DMS53 (cell line): ENCODE measurements at places on chromosomes 12 and 14.

- DNase-seq: no peak
Observed at GRCh38 chr14:105577314-105577861, 51.0 kb downstream of the TMEM121 start.

DNA sequence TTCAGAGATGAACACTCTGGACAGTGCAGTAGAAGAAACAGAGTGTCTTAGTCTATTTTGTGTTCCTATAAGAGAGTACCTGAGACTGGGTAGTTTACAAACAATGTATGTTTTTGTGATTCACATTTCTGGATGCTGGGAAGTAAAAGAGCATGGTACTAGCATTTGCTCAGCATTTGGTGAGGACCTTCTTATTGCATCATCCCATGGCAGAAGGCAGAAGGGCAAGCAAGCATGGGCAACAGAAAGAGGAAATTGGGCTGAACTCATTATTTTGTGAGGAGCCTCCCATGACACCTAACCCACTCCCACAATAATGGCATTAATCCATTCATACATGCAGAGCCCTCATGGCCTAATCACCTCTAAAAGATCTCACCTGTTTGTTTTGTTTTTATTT, 8.0 kb downstream of the ANKS1B start:
- DNase-seq: no peak

DNA sequence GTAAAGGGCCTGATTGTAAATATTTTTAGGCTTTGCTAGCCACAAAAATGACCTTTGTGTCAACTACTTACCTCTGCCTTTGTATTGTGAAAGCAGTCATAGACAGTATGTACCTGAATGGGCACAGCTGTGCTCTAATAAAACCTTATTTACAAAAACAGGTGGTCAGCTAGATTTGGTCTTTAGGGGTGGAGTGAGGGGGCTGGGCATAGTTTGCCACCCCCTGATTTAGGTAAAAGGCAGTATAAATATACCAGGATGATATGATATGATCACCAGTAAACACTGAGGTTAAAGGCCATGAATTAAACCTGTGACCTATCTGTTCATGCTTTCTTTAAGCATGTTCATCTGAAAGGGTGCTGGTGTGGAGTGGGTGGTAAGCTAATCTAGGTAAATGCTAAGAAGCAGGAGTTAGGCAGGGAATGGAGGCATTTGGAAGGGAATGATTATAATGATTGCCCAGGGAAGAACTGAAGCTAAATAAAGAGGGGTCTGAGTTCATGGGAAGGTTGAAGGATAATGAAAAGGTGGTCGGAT, 77.1 kb upstream of the BCAT1 start:
- DNase-seq: no peak

DNA sequence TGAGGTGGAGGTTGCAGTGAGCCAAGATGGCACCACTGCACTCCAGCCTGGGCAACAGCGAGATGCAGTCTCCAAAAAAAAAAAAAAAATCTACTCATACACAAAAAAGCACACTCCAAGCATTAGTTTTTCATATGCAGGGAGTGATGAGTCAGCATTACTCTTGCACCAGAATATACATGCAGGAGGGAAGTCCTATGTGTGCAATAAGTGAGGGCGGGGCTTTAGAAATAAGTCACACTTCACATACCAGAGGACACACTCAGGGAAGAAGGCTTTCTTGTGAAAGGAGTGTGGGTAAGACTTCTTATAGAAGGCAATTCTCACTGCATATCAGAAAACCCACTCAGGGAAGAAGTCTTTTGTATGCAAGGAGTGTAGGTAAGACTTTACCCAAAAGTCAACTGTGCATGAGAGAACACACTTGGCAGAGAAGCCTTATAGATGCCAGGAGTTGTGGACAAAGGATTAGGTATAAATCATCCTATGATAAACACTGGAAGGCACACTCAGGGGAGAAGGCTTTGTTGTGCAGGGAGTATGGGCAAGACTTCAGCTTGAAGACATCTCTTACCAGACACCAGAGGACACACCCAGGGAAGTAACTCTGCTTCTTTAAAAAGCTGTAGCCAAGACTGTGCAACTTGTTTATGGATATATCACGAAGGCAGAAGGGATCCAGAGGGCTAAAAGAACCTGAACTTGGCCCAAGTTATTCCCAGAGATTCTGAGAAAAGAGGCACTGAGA, 50.5 kb downstream of the ATF7 start:
- no peak for DNase-seq

GRCh38 chr12:6765634-6766581, at the start of gene PTMS:
TSS of gene PTMS (plus strand) at chr12:6766363. CDS start at chr12:6766706, 343 bp downstream.
- peak; percentile 80 for DNase-seq

- DNase-seq: peak; percentile 55
Observed at GRCh38 chr14:75711796-75712211, 50.8 kb downstream of the TTLL5 start.

GRCh38 chr14:70924521-70924920, 17.3 kb downstream of the PCNX1 start:
- DNase-seq: no peak

- no peak for DNase-seq
Observed at GRCh38 chr12:70762000-70762399, 124.8 kb upstream of the PTPRB start.

DNA sequence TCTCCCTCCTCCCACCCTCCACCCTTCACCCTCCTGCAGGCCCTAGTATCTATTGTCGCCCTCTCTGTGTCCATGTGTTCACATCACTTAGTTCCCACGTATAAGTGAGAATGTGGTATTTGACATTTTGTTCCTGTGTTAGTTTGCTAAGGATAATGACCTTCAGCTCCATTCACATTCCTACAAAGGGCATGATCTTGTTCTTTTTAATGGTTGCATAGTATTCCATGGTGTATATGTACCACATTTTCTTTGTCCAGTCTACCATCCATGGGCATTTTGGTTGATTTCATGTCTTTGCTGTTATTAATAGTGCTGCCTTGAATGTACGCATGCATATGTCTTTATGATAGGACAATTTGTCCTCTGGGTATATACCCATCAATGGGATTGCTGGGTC, 29.6 kb downstream of the C12orf71 start:
- DNase-seq: no peak

- peak; percentile 71 for DNase-seq
Observed at GRCh38 chr14:46581036-46581671, 70.4 kb downstream of the RPL10L start.

GRCh38 chr14:61641914-61642613, 53.2 kb upstream of the HIF1A start:
- peak; percentile 6 for DNase-seq

- DNase-seq: no peak
Observed at GRCh38 chr12:51254536-51254935, 15.7 kb downstream of the SMAGP start.

- DNase-seq: no peak
Observed at GRCh38 chr14:77623201-77623600, 6.8 kb upstream of the SPTLC2 start.

DNA sequence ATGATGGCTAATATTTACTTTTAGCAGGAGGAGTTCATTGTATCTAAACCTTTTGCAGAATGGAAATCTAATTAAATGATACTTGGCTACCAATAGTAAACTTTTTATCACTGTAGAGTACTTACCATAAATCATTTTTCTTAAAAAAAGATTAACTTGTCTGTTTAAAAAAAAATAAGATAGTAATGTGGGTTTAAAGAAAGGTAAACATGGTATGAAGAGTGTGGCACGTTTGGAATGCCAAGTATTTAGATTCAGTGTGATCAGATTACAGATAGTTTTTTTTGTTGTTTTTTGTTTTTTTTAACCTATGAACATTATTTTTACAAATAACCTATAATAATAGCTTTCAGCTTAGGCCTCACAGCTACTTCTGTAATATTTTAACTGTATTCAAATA, 25.8 kb downstream of the KTN1 start:
- DNase-seq: no peak

- DNase-seq: peak; percentile 67
Observed at GRCh38 chr14:59055439-59056045, 132.9 kb upstream of the DAAM1 start.

DNA sequence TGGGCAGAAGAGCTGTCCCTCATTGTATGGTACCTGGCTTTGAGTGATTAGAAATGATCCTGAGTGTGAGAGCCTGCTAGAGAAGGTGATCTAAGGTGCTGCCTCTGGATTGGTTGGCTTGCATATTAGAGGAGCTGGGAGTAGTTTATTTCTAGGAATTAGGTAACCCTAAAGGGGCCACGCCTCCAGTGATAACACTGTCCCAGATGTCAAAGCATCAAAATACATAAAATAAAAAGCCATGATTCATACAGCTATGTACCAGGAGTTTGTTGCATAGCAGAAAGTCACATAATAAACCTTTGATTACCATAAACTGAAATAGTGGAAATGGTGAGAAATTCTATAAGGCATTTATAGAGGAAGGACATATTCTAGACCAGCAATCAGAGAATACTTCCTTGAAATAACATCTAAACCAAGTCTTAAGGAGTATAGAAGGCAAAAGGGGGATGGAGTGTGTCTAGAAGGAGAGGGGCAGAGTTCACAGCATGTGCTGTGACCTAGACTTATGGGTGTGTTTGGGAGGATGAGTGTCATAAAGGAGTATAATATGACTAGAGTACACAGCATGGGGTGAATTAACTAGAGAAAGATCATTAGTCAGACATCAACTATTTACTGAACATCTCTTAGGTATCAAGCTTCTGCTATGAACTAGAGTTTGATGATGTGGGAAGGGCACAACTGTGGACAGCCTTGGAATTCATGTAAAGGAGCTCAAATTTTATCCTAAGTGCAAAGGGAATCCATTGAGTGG, 686.4 kb downstream of the GALC start:
- no peak for DNase-seq

DNA sequence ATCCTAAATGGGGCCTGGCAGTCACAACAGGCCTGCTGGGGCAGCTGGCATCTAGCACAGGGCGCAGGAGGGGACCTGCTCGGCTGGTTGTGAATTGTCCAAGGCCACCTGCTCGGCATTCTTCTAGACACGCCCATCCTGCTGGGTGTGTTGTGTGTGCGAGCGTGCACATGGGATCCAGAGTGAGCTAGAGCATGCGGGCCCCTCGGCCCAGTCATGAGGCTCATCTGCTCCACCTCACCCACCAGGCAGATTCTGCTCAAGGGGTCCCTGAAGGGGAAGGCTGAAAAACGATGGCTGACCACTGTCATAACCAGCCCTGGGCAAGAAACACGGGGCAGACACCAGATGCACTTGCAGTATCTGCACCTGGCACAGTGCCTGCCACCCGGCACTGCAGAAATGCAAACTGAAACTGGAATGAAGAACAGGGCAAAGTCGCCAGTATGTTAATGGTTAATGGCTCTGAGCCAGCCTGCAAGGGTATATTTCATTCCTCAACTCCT, 31.8 kb downstream of the MAX start:
- peak; percentile 92 for DNase-seq

GRCh38 chr12:79375050-79375449, 315.7 kb downstream of the PAWR start:
- DNase-seq: no peak

GRCh38 chr14:105859717-105860614, 333.6 kb downstream of the TMEM121 start:
- no peak for DNase-seq

DNA sequence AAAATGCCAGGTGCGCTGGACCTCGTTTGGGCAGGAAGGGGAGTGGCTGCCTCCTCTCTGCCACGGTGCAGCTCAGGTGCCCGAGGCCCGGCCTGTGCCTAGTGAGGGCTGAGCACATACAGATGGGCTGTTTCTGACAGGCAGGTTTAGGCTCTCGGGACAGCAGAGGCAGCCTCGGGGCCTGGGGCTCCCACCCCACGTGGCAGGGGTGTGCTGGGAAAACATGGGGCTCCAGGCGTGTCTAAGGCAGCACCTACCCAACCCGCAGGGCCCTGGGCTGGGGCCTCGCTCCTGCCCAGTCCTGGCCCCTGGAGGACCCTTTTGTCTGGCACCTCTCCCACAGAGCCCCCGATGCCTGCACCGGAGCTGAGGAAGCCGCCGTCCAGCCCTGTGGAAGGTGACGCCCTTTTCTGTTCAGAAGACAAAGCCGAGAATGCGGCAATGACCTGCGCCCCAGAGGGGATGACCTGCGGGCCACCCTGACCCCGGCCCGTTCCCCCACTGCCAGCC, 76.4 kb upstream of the GALNT9 start:
- no peak for DNase-seq

GRCh38 chr14:103067231-103067954, 10.0 kb upstream of the CDC42BPB start:
- no peak for DNase-seq

- peak; percentile 72 for DNase-seq
Observed at GRCh38 chr12:27619308-27619707, 76.9 kb upstream of the REP15 start.

DNA sequence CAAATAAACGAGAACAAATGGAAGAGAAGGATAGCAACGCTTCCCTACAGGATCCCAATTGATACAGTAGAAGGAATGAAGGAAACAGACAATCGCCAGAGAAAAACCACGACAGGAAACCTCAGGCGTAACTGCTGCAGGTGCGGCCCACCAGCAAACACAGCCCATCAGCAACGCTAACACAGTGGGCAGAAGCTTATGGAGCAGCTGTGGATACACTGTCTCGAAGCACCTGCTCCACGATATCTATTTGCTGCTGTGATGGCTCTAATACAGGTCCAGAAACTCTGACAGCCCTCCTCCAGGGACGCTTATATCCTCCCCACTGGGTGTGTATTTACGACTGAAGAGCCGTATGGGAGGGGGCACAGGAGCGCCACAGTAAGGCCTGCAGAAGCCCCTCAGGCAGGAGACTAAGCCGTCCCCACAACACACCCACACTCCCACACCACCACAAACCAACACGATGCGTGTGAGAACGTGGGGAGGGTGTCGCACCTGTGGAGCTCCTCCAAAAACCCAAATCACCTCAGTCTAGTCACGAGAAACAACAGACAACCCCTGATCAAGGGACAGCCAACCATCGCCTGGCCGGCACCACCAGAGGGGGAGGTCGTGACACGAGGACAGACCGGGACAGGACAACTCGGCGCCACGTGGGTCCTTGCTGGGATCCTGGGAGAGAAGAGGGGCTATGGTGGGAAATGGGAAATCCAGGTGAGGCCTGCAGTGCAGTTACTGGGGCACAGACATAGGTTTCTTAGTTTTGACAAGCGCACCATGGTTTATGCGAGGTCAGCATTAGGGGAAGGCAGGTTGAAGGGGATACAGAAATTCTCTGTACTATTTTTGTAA, 24.0 kb downstream of the POLE start:
- no peak for DNase-seq

GRCh38 chr12:106953352-106954250, 2.1 kb upstream of the TMEM263 start:
- DNase-seq: no peak

DNA sequence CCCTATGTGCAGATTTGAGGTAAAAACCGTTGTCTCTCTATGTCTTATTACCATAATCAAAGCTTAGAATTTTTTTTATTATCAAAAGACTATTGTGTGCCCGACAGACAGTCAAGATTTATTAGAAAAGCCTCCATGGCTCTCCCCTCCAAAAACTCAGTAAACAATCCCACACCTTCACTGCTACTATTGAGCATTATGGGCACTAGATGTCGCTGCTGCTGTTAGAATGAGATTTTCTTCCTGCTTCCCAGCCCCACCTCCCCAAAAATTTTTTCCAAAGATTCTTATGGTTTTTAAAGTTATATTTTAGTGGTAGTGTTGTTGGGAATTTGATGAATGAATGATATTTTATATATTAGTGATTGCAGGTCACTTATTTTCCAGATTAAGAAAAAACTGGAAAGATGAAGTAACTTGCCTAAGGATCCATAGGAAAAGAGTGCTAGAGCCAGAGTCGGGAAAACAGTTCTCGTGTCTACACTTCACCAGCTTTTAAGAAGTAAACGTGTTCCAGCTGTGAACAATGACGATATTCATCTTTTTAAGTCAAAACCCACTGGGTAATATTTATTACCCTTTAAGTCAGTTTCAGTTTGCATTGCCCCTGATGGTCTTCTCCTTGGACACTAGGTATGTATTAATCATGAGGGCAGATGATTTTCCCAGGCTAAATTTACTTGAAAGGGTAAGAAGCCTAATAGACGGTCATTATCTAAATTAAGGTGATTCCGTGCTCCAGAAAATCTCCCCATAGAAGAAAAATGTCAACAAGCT, 12.2 kb upstream of the FOXG1 start:
- peak; percentile 63 for DNase-seq
